ENCODE measurements at places on chromosomes 1 and 21. TPM values are rescaled to one million over a fixed set of nuclear protein-coding genes. Genes with fewer than 3 reads are reported as not detected.

Gene BEND5
- 12.6 TPM for total RNA-seq

Gene HORMAD1
- total RNA-seq, result 1.4 TPM

Gene NECTIN4
- total RNA-seq, result not detected

Gene C2CD4D
- not detected for total RNA-seq

Gene EIF4G3
- 16.4 TPM for total RNA-seq

Gene GLIS1
- not detected for total RNA-seq

Gene GPX7
- 29.2 TPM for total RNA-seq

Gene CAMK2N1
- total RNA-seq, result 3.8 TPM

Gene BRINP3
- not detected for total RNA-seq

DNA sequence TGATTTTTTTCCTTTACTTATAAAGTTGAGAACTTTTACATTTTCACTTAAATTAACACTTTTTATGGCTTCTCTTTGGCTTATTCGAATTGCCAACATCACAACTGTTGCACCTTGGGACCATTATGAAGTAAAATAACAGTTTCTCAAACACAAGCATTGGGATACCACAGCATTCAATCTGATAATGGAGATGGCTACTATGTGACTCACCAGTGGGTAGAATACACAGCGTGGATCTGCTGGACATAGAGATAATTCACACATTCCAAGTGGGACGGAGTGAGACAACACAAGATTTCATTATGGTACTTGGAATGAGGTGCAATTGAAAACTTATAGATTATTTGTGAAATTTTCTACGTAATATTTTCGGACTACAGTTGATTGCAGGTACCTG lies 68.0 kb downstream of the ADAMTS1 start:
- H3K27ac ChIP-seq, result no peak overlapping the region
- DNase-seq, result no peak
- no peaks in the 10 kb centered on the region for H3K4me1 ChIP-seq
- H3K4me3 ChIP-seq, result no peak overlapping the region
- H3K36me3 ChIP-seq, result no peaks in the 10 kb centered on the region

DNA sequence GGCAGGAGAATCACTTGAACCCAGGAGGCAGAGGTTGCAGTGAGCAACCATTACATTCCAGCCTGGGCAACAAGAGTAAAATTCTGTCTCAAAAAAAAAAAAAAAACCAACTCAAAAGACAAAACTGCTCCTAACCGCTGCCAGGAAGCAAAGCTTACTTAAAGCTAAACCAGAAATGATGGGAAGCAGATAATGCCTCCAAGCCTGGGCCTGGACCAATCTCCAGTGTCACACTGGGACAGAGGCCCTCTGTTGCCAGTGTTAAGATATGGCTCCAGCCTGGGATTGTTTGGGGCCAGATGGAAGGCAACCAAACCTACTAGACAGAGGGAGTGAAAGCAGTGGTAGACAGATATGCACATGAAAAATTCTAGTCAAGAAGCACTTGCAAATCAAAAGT lies 36.9 kb downstream of the NSL1 start:
- no peaks in the 10 kb centered on the region for H3K36me3 ChIP-seq
- peak overlapping the region; percentile 23 for H3K4me3 ChIP-seq
- H3K4me1 ChIP-seq, result peaks cover 5% of the 10 kb centered on the region
- no peaks in the 10 kb centered on the region for H3K27me3 ChIP-seq

DNA sequence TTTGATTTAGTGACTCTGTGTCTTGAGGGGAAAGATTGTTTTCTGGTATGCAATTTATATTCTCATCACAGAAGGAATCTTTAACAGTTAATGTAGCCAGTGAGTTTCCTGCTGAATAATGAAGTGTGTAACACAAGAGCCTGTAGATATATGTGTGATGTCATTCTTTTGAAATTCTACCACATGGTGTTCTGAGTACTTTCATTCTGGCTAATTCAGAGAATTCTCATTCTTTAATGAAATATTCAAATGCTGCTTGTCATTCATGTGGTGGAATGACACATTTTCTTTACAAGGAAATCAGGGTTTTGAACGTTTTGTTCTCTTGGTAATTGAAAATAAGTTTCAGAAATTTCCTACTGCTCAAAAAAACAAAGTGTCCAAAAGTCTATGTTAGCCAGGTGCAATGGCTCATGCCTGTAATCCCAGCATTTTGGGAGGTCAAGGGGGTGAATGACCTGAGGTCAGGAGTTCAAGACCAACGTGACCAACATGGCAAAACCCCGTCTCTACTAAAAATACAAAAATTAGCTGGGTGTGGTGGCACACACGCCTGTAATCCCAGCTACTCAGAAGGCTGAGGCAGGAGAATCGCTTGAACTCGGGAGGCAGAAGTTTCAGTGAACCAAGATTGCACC lies 79.6 kb downstream of the MAP3K21 start:
- H3K4me1 ChIP-seq, result no peaks in the 10 kb centered on the region
- no peak overlapping the region for H3K27ac ChIP-seq
- H3K36me3 ChIP-seq, result no peaks in the 10 kb centered on the region
- no peaks in the 10 kb centered on the region for H3K27me3 ChIP-seq

GRCh38 chr1:10961300-10961833 lies 51.1 kb upstream of the TARDBP start:
- H3K4me3 ChIP-seq, result no peak overlapping the region
- no peaks in the 10 kb centered on the region for H3K36me3 ChIP-seq
- no peaks in the 10 kb centered on the region for H3K4me1 ChIP-seq
- H3K27me3 ChIP-seq, result no peaks in the 10 kb centered on the region
- H3K27ac ChIP-seq, result no peak overlapping the region

DNA sequence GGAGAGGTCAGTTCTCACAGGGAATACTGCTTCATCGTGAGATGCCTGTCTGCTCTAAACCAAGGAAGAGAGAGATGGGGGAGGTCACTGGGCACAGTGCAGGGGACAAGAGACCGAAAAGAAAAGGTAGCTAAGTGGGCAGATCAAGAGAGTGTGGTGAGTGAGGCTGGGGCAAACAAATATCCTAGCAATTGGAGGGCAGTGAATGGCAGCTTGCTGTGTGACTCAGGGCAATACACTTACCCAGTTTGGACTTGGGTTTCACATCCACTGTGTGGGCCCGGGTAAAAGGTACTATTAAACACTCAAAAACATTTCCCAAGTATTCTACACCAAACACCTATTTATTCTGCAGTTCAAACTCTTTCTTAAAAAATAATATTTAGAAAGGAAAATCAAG lies 10.2 kb downstream of the PLXNA2 start:
- no peak overlapping the region for H3K4me3 ChIP-seq
- no peaks in the 10 kb centered on the region for H3K36me3 ChIP-seq
- H3K27ac ChIP-seq, result no peak overlapping the region
- peaks cover 4% of the 10 kb centered on the region for H3K4me1 ChIP-seq

DNA sequence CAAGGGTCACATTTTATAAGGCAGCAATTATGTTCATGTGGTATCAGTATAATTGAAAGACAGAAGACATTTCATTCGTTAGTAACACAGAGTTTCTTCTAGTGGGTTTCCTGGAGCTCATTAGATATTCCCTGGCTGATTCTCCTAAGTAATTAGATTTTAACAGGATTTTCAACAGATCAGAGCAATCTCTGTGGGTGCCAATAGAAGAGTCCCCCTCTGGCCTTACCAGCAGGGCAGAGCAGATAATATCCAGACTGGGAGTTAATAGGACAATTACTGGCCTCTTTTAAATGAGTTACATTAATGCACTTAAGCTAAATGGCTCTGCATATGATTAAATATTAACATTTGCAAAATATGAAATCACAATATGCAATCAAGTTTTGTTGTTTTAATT lies 74.2 kb upstream of the FOXD3 start:
- H3K36me3 ChIP-seq, result no peaks in the 10 kb centered on the region
- no peaks in the 10 kb centered on the region for H3K4me1 ChIP-seq
- no peaks in the 10 kb centered on the region for H3K27me3 ChIP-seq
- no peak overlapping the region for H3K27ac ChIP-seq
- DNase-seq, result no peak
- H3K4me3 ChIP-seq, result no peak overlapping the region

GRCh38 chr1:76471536-76471935 lies 395.7 kb upstream of the ST6GALNAC5 start:
- H3K36me3 ChIP-seq, result no peaks in the 10 kb centered on the region
- no peak overlapping the region for H3K4me3 ChIP-seq
- H3K4me1 ChIP-seq, result no peaks in the 10 kb centered on the region
- no peaks in the 10 kb centered on the region for H3K27me3 ChIP-seq
- H3K27ac ChIP-seq, result no peak overlapping the region

DNA sequence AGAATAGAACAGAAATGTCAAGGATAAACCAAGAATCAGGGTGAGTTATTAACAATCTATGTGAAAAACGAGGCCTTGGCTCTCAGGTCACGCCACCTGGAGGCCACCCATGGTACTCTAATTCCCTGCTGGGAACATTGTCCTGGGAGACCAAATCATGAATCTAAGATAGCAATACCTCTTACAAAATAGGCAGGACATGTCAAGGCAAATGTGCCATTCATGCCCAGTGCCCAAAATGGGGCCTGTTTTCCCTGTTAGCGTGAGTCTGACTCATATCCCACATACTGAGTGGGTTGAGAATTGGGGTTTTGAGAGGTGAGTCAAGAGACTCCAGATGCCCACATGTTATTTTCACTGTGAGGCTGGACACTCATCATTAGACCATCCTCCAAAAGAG lies 380.8 kb downstream of the HHIPL2 start:
- H3K36me3 ChIP-seq, result no peaks in the 10 kb centered on the region
- no peak overlapping the region for H3K27ac ChIP-seq
- no peak for DNase-seq
- H3K4me3 ChIP-seq, result no peak overlapping the region
- H3K4me1 ChIP-seq, result no peaks in the 10 kb centered on the region

DNA sequence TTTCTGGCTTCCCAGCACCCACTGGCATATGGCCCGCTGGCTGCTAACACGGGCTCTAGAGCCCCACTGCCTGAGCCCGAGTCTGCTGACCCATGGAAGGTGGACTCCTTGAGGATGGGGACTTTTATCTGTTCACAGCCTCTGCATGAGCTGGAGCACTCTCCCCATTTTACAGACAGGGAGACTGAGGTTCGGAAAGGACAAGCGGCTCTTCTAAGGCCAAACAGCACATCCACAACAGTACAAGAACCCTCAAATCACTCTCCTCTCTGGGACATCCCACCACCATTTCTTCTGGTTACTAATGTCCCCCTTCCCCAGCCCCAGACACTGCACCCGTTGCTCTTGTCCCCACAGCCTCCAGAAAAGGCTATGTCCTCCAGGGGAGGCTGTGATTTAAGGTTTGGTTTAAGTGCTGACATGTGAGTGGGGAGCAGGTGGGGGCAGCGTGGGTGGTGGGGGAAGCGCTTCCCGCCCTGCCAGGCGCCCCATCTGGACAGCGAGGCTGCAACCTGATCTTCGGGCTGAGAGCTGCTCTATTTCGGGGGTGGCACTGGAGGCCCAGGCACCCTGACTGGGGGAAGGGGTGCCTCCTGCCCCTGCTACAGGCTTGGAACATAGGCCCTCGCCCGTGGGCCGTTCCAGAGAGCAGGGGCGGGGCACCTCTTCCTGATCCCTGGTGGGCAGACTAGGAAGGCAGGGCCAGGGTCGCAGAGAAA lies 104.8 kb upstream of the WNT4 start:
- no peaks in the 10 kb centered on the region for H3K4me1 ChIP-seq
- H3K27ac ChIP-seq, result no peak overlapping the region
- H3K36me3 ChIP-seq, result no peaks in the 10 kb centered on the region
- H3K4me3 ChIP-seq, result no peak overlapping the region
- no peak for DNase-seq

GRCh38 chr1:64263335-64263734 lies 59.9 kb downstream of the UBE2U start:
- H3K27ac ChIP-seq, result no peak overlapping the region
- no peak for DNase-seq
- H3K4me1 ChIP-seq, result no peaks in the 10 kb centered on the region
- H3K27me3 ChIP-seq, result no peaks in the 10 kb centered on the region
- H3K36me3 ChIP-seq, result no peaks in the 10 kb centered on the region

DNA sequence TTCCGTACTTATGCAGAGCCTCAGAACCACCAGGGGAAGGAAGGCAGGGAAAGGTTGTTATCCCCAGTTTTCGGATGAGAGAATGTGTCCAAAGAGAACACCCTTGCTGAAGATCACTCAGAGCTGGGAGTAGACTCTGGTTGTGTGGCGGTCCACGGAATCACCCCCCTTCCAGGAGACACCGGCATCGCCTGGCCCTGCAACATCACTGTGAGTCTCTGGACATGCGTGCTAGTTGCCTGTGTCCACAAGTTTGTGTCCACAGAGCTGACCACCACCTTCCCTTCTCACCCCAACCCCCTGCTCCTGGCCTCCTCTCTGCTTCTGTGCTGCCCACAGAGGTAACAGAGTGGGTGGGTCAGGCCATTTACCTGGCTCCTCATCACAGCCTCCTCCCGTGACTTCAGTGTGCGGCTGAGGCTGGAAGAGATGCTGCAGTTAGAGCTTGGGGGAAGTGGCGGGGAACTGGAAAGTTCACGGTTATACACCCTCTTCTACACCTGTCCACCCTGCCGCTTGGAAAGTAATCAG lies 7.3 kb downstream of the MYBPH start:
- no peaks in the 10 kb centered on the region for H3K4me1 ChIP-seq
- no peak overlapping the region for H3K27ac ChIP-seq
- H3K36me3 ChIP-seq, result no peaks in the 10 kb centered on the region
- no peak overlapping the region for H3K4me3 ChIP-seq
- DNase-seq, result no peak
- H3K27me3 ChIP-seq, result no peaks in the 10 kb centered on the region

DNA sequence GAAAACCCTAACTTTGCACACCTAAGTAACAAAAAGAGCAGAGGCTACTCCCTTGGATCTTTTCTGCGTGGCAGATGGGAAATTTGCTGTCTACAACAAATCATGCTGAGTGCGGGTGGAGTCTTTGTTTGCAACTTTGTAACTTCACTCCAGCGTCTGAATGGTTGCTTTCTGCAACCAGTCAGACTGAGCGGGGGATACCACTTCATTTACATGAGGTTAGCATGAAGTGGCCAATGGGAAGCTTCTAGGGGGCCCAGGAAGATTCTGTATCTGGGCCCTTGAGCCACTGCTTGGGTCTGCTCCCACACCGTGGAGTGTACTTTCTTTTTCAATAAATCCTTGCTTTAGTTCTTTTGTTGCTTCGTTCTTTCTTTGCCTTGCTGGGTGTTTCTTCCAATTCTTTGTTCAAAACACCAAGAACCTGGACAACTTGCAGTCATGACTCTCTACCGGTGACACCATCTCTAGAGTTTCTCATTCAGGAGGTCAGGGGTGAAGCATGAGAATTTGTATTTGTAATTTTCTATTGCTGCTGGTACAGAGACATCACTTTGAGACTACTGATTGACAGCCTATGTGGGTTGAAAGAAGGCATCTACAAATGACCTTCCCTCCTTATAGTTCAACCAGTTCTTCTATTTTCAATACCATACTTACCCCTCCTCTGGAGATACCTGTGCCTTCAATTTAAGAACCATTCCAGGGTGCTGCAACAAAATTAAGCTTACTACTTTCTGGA lies 55.8 kb upstream of the RC3H1 start:
- H3K27ac ChIP-seq, result no peak overlapping the region
- no peak for DNase-seq
- no peaks in the 10 kb centered on the region for H3K27me3 ChIP-seq
- no peaks in the 10 kb centered on the region for H3K4me1 ChIP-seq

GRCh38 chr1:210360852-210361477 lies 32.3 kb downstream of the HHAT start:
- H3K36me3 ChIP-seq, result no peaks in the 10 kb centered on the region
- no peak for DNase-seq
- no peak overlapping the region for H3K27ac ChIP-seq
- no peaks in the 10 kb centered on the region for H3K4me1 ChIP-seq

- H3K27ac ChIP-seq, result no peak overlapping the region
- no peaks in the 10 kb centered on the region for H3K36me3 ChIP-seq
- no peaks in the 10 kb centered on the region for H3K4me1 ChIP-seq
- DNase-seq, result no peak
Observed at GRCh38 chr1:244350027-244350426, 101.7 kb downstream of the ADSS2 start.

- H3K4me1 ChIP-seq, result peaks cover 19% of the 10 kb centered on the region
- no peaks in the 10 kb centered on the region for H3K27me3 ChIP-seq
- H3K27ac ChIP-seq, result no peak overlapping the region
- no peak for DNase-seq
Observed at GRCh38 chr21:46094401-46095082, 3.4 kb upstream of the COL6A2 start.

Data from naive thymus-derived CD4-positive, alpha-beta T cell (primary cell).